Mucosa of gallbladder (tissue), 1 donor: ENCODE measurements at places on chromosomes 16 and 17. TPM values are rescaled to one million over a fixed set of nuclear protein-coding genes. Genes with fewer than 3 reads are reported as not detected.

GRCh38 chr17:50845240-50846147, 10.1 kb downstream of the WFIKKN2 start:
- DNase-seq: no peak

The KRTAP9-2 gene
- total RNA-seq: not detected

DNA sequence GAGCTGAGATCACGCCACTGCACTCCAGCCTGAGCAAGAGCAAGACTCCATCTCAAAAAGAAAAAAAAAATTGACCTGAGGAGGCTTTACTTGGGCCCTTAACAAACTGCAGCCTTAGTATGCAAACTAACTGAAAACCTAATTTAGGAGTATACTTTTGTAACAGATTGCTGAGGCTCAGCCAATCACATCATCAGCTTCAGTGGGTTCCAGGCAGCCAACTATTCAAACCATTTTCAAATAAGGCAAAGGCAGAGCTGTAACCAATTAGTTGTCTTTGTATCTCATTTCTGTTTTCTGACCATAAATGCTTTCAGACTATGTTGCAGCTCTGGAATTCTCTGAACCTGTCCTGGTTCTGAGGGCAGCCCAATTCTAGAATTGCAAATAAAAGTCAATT, 23.9 kb downstream of the RAD51D start:
- no peak for DNase-seq

The RSKR gene
- total RNA-seq: 9.0 TPM

The KRTAP4-9 gene
- total RNA-seq: not detected

DNA sequence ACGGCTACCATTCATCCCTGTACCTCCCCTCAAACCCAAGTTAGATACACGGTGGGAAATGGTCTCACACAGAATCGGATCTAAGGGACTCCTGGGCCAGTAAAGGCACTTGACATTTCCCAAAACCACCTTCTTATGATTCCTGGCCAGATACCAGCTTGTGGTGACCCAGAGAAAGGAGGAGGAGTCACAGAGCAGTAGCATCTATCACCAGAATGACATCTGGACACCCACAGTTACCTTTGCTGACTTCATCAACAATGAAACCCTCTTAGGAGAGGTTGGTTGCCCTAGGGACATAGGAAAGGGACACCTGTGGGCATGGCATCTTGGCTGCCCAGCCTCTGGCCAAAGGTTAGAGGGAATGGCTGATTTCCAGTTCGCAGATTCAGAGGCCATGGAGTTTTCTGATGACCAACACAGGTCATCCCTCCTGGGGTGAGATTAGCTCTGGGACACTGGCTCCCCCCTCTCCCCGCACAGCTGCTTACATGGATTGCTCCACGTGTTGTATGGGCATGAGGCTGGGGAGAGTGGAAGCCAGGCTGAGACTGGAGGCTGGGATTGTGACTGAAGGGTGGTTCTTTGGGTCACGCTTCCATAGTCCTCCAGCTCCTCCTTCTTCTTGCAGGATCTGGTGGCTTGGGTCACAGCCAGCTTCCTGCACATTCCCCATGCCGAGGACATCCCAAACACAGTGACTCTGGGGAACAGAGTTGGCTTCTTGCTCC, 1.4 kb upstream of the AOC3 start:
- DNase-seq: no peak

DNA sequence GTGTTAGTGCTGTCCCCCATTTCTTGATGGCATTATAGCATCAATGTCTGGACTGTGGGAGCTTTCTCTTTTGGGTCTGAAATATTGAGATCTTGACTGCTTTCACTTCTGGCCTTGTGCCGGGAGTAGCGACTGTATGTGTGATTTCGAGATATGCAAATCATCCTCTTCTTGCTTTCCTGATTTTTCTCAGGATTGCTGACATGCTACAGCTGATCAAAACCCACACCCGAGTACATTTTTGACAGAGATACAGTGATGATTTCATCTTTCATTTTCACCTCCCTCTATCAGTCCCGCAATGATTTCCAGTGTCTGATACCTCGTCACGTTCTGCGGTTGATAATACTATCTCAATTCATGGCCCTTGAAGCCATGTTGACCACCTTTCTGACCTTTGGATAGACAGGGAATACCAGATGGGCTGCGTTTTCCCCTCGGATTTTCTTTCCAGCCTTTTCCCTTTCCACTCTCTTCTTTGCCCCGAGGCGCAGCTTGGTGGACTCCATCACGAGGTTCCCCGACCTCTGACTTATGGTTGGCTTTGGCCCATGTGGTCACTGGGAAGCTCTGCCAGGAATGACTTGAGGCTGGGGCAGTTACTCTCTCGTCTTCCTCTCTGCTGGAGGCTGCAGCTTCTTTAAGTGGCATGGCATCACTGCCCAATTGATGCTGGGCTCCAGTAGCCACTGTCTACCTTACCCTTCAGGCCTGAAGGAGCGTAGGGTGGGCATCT, 184.4 kb downstream of the SNX29 start:
- DNase-seq: no peak

The CBLN1 gene
- total RNA-seq: 18.2 TPM

The PRR29 gene
- 0.26 TPM for total RNA-seq
